Osteoblast (primary cell): ENCODE measurements at places on chromosomes 5 and 9. TPM values are rescaled to one million over a fixed set of nuclear protein-coding genes. Genes with fewer than 3 reads are reported as not detected.

DNA sequence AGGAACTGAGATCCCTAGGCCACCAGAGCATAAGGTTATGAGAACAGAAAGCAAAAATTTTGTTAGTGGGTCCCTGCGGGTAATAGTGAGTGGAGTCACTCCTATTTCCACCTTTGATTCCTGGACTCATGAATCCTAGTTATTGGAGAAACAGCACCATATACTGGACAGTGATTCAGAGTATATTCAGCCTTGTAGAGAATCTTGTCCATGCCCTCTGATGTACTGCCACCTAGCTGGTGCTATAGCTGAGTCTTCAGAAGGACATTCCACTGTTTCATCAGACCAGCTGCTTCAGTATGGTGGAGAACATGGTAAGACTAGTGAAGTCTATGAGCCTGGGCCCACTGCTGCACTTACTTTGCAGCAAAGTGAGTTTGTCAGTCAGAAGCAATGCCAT is 25.0 kb upstream of the ITGA2 start:
- H3K4me3 ChIP-seq, result no peak overlapping the region
- H3K4me1 ChIP-seq, result no peaks in the 10 kb centered on the region
- no peak for DNase-seq
- no peaks in the 10 kb centered on the region for H3K27me3 ChIP-seq
- no peaks in the 10 kb centered on the region for H3K36me3 ChIP-seq
- no peak overlapping the region for H3K27ac ChIP-seq

- H3K36me3 ChIP-seq, result no peaks in the 10 kb centered on the region
- no peaks in the 10 kb centered on the region for H3K4me1 ChIP-seq
- no peak overlapping the region for H3K27ac ChIP-seq
- H3K27me3 ChIP-seq, result no peaks in the 10 kb centered on the region
Measured at GRCh38 chr5:35819668-35820067, 37.0 kb upstream of the IL7R start.

DNA sequence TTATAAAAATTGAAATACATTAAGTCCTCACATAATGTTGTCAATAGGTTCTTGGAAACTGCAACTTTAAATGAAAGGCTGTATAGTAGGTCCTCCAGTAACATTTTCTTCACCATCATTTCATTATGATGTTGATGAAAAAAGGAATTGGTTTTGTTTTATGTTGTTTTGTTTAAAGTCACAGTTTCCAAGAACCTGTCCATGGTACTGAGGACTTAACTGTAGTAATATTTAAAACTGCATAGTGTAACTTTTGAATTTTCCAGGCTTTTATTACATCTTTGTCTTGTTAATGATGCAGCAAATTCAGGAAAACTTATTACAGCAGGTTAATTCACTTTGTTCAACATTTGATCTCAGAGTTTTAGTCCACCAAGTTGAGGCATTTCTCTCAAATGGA is 11.6 kb downstream of the SECISBP2 start:
- no peaks in the 10 kb centered on the region for H3K4me1 ChIP-seq
- DNase-seq, result no peak
- H3K27me3 ChIP-seq, result no peaks in the 10 kb centered on the region
- peaks cover 66% of the 10 kb centered on the region for H3K36me3 ChIP-seq
- no peak overlapping the region for H3K27ac ChIP-seq
- no peak overlapping the region for H3K4me3 ChIP-seq

- no peak for DNase-seq
- no peaks in the 10 kb centered on the region for H3K36me3 ChIP-seq
- no peaks in the 10 kb centered on the region for H3K27me3 ChIP-seq
- H3K4me3 ChIP-seq, result no peak overlapping the region
- no peaks in the 10 kb centered on the region for H3K4me1 ChIP-seq
Measured at GRCh38 chr9:105432247-105432842, 15.5 kb upstream of the FSD1L start.

DNA sequence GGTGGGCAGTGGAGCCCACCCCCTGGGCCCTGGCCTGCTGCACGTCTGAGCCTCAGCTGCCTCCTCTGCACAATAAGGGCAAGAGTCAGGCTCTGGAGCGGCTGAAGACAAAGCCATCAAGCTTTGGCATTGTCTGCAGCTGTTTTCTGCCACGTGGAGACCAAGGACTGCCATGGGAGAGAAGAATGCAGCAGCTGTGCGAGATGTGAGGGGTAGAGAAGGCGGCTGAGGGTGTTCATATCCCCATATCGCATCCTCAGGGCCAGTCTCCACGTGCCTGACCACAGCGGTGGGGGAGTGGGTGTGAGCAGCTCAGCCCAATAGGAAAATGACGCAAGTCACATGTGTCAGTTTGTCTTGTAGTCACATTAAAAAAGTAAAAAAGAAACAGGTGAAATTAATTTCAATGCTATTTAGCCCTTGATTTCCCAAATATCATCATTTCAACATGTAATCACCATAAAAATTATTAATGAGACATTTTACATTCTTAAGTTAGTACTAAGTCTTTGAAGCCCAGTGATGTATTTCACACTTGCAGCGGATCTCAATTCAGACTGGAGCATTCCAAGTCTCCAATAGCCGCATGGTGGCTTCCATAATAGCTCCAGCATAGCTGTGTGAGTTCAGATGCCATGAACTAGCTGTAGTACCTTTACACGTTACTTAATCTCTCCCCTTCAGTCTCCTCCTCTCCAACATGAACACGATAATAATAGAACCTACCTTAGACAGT is 6.6 kb downstream of the C1QTNF2 start:
- H3K4me1 ChIP-seq, result no peaks in the 10 kb centered on the region
- H3K27ac ChIP-seq, result no peak overlapping the region
- no peaks in the 10 kb centered on the region for H3K36me3 ChIP-seq
- DNase-seq, result peak; percentile 77

DNA sequence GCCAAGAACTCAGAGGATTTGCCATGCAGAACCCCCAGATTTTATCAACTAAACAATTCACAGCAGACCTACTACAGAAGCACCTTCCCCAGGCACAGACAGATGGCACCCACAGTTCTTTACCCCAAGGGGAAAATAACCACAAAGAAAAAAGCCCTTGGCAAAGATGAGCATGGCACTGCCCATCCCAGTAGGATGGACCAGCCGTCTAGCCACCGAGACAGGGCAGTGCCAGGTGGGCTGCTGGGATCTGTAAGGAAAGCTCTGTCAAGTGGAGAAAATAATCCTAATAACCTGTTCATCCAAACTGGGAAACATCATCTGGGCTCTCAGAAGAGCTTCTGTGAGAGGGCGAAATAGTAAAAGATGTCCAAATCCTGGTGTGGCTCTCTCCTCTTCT is 130.0 kb downstream of the COL23A1 start:
- H3K27me3 ChIP-seq, result no peaks in the 10 kb centered on the region
- no peak overlapping the region for H3K4me3 ChIP-seq
- no peak for DNase-seq
- no peaks in the 10 kb centered on the region for H3K4me1 ChIP-seq
- no peaks in the 10 kb centered on the region for H3K36me3 ChIP-seq

GRCh38 chr5:114054594-114054993 is 307.3 kb upstream of the KCNN2 start:
- H3K27ac ChIP-seq, result no peak overlapping the region
- no peaks in the 10 kb centered on the region for H3K4me1 ChIP-seq
- H3K4me3 ChIP-seq, result no peak overlapping the region
- peaks cover 2% of the 10 kb centered on the region for H3K27me3 ChIP-seq

GRCh38 chr5:173327948-173328843 is at the start of gene STC2:
TSS of gene STC2 (minus strand) at chr5:173328414. CDS start at chr5:173328193, 221 bp downstream.
- H3K27ac ChIP-seq, result peak within 1 kb of the TSS; percentile 97
- peak; percentile 98 for DNase-seq
- peaks cover 43% of the 10 kb centered on the region for H3K4me1 ChIP-seq

GRCh38 chr5:33711094-33711679 is 180.6 kb downstream of the ADAMTS12 start:
- H3K36me3 ChIP-seq, result no peaks in the 10 kb centered on the region
- DNase-seq, result no peak
- no peak overlapping the region for H3K27ac ChIP-seq
- no peaks in the 10 kb centered on the region for H3K27me3 ChIP-seq
- H3K4me1 ChIP-seq, result no peaks in the 10 kb centered on the region
- no peak overlapping the region for H3K4me3 ChIP-seq

DNA sequence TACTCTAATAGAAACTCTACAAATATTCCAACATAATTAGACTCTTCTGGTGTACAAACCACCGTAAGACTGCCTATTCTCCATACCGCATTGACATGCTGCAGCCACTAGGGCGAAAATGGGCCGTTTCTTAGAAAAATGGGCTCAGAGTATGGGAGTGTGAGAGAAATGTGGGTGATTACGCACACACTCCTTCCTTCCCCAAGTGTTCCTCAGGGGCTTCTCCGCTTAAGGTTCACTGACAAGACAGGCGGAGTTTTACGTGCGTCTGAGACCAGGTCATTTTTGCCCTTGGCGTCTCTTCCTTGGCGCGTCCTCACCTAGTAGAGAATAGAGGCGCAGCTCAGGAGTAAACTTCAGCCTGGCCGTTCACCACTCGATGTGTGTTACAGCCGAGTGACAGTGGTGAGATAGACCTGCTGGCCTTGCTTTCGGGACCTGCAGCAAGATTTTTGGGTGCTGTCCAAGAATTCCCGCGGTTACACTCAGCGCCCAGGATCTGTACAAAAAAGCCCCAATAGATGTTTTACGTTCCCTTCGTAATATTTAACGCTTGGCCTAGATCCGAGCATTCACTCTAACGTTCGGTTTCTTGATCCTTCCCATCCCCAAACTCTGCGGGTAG is 1.8 kb upstream of the NTRK2 start:
- DNase-seq, result peak; percentile 77
- H3K36me3 ChIP-seq, result no peaks in the 10 kb centered on the region
- peak overlapping the region; percentile 63 for H3K4me3 ChIP-seq
- peaks cover 30% of the 10 kb centered on the region for H3K27me3 ChIP-seq
- H3K4me1 ChIP-seq, result no peaks in the 10 kb centered on the region

DNA sequence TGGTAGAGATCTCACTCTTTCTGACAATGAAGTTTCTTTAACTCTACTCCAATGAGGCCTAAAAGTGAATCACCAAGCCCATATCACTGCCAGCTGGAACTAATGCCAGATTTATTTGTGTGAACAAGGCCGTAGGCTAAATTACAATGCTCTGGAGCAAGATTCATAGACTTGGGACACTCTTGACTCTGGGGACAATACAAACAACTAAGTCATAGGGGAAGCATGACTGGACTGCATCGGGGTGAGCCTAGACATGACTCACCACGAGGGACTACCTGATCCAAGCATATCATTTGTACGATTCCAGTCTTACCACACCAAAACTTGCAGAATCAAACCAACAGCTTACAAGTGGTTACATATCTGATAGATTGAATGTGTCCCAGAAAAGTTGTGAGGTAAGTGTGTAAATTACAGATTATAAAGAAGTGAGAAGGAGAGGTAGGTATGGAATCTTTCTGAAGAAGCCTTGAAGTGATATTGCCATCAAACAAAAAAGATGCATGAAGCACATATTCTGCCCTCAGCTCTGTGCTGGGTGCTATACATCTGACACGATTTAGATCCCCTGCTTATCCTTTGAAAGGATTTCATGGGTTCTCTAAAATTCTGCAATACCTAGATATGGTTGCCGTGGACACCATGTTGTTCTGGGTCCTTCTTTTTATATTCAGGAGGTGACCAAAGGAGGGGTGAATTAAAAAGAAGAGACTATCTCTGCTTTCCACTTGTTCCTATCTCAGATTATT is 199.3 kb upstream of the PDE4D start:
- H3K36me3 ChIP-seq, result no peaks in the 10 kb centered on the region
- no peak overlapping the region for H3K27ac ChIP-seq
- DNase-seq, result peak; percentile 69
- H3K27me3 ChIP-seq, result no peaks in the 10 kb centered on the region
- no peaks in the 10 kb centered on the region for H3K4me1 ChIP-seq
- no peak overlapping the region for H3K4me3 ChIP-seq

GRCh38 chr5:159427180-159428012 is 97.1 kb upstream of the IL12B start:
- no peak for DNase-seq
- no peaks in the 10 kb centered on the region for H3K36me3 ChIP-seq
- no peaks in the 10 kb centered on the region for H3K4me1 ChIP-seq
- H3K27me3 ChIP-seq, result peaks cover 8% of the 10 kb centered on the region
- H3K27ac ChIP-seq, result no peak overlapping the region

The GABRA1 gene
- total RNA-seq, result not detected in 2 replicates

The CERCAM gene
- 186 and 195 TPM in 2 replicates for total RNA-seq

The PKD2L2 gene
- under 0.01 TPM in 1 of 2 replicates, not detected in the other for total RNA-seq
